ENCODE measurements at places on chromosomes 3 and 15.

GRCh38 chr15:37134244-37134643 lies 33.9 kb upstream of the MEIS2 start:
- no peak for DNase-seq

DNA sequence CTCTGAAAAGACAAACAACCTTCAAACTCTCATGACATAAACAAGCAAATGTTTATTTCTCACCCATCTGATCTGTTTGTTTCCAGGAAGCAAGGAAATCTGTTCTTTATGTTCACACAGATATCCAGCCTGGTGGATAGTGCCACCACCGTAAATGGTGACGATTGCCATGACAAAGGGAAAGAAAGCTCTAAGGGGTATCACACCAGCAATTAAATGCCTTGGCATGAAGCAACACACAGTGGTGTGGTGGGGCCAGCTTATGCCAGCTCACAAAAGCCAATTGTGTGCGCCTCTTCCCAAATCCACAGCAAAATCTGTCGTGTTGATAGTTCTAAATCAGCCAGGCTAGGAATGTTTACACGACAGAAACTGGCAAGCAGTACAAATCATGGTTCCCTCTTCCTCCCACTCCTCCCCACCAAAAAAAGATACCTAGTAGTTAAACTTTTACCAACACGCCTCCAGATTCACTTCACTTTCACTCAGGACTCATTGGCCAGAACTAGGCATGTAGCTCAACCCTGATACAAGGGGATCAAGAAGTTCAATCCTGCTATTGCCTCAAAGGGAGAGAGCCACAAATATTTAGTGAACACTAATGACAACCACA lies 189.2 kb upstream of the SLCO3A1 start:
- DNase-seq: no peak

DNA sequence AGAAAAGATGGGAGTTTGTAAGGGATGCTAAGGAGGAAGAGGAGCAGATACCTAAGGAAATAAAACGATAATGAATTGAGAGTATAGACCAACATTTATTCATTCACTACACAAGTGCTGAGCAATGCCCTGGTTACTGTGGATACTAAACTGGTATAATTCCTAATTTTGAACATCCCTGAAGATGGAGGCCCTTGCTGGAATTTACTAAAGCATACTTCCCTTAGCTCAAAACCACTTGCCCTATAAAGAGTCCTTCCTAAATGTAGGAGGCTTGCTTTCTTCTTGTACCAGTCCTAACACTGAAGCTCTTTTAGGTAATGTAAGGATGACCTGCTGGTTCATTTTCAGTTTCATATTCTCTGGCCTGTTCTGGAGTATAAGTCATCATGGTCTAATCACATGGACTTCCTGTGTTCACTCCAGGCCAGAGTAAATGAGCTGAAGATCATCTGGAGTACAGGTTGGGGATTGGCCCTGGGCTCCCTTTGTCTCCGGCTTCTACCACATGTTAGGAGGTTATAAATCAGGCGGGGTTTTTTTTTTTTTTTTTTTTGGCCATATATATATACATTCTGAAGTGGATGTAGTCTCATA lies 40.1 kb upstream of the MTMR10 start:
- DNase-seq: no peak

DNA sequence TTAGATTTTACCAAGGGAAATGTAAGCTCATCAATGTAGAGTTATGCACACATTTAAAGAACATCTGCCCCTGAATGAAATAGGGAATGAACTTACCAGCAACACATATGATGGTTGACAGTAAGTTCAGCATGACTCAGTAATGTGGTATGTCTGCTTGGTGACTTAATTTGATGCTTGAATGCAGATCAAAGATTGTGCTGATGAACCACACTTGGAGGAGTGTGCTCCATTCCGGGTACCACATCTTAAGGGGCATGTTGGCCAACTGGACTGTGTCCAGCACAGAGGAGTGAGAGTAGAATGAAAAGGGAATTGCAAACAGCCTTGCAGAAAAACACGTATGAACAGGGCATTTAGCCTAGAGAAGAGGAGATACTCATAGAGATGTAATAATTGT lies 171.0 kb upstream of the RARB start:
- no peak for DNase-seq

GRCh38 chr3:123104550-123104949 lies 37.7 kb downstream of the PDIA5 start:
- DNase-seq: no peak

DNA sequence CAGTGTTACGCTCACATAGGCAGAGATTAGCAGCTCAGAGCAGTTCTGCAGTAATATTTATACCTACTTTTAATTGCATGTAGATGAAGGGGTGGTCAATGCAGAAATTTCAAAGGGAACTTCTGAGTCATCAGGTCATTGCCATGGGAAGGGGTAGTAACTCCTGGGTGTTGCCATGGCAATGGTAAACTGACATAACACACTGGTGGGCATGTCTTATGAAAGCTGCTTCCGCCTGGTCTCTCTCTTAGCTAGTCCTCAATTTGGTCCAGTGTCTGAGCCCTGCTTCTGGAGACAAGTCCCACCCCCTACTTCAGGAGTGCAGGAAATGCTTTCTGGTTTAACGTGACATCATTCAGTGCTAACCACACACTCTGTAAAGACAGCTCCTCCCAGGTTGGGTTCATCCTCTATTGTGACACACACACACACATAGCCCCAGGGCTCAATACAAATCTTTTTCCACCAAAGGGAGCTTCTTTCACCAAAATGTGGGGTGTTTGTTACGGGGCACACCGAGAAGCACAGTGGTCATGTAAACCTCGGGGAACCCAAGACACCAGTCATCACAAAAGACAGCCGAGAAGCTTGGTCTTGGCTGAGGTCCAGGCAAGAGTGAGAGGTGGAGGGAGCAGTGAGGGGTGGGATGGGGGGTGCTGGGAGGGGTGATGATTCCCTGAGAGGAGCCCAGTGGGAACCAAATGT lies 74.5 kb downstream of the TLE3 start:
- DNase-seq: no peak

DNA sequence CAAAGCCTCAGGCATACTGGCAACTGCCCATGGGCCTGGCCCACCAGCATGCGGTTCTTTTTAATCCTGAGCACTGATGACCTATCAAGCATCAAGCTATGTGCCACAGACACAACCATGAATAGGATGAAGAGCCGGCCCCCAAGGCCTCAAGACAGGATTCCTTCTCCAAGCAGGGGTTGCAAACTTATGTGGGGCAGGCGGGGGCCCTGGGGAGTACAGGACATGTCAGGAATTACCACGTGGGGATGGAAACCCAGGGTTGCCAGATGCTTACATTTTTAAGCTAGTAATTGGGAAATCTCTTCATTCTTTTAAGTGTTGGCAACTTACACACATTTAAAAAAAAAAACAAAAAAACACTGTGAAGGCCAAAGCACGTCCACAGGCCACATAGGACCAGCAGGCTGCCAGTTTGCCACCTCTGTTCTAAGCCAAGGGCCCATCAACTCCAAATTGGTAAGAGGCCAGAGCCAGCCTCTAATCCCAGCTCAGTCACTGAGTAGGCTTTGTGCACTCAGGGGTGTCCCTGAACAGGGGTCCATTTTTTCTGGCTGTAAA lies 32.8 kb downstream of the BDH1 start:
- no peak for DNase-seq

- no peak for DNase-seq
Measured at GRCh38 chr3:8768364-8769087, 887 bp downstream of the OXTR start.

DNA sequence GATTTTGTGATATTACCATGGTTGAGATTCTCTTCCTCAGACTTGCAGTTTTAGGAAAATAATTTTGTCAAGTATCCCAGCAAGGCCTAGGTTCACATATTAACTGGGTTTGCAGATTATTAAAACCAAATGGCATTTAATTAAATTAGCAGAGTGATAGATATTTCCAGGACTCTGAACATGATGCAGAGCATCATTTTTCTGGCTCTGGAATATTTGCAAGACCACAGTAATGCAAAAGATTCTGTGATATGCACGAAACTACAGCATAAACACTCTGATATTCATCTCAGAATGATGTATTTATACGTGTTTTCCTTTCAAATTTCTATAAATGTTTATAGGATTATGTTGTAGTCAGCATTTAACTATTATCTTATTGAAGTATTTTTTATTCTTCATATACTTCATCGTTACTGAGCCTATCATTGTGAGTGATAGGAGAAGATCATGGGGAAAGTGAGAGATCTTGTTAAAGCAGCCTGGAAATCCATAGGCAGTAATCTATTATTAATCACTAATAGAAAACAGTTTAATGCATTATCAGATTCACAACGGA lies 1245.6 kb downstream of the OTOL1 start:
- DNase-seq: no peak

- no peak for DNase-seq
Measured at GRCh38 chr3:192417017-192417416, 310.3 kb downstream of the FGF12 start.

DNA sequence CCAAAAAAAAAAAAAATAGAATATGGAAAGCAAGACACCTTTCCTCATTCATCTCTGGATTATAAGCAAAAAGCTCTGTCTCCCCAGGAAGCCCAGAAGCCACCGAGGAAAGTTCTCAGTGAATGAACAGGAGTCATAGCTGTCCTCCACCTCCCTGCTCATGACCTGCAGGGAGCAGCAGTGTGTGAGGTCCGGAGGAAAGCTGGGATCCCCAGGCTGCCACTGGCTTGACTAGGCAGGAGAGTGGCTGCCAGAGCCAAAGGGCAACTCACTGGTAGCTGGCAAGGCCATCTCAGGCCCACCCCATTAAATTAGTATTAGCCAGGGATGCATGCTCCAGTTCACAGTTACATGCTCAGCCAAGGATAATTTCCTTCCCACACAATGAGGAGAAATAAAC lies 191.6 kb upstream of the STT3B start:
- DNase-seq: no peak

GRCh38 chr3:140629357-140630137 lies 48.3 kb upstream of the TRIM42 start:
- DNase-seq: no peak

DNA sequence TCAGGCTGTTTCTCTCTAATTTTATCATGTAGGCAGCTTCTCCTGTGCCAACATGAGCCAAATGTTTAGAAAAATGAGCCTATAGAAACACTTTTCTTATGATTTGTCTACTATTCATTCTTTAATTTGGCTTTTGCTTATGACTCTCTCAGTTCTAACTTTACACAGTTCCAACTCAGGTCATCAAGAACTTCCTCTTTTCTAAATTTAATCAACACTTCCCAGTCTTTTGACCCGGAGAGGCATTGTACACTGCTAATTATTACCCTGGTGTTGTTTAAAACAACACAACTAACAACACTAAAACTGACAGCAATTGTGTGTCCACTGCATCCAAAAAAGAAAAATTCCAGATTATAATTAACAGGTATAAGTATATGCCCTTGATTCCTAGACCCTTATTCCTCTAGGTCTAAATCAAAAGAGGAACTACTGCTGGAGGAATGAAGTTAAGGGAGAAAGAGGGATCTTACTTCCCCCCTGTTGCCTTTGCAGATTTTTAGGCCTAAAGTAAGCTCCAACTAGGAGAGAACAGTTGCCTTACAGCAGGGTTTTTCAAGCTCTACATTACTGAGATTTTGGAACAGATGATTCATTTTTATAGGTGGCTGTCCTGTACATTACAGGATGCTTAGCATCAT lies 332.2 kb upstream of the GOLIM4 start:
- no peak for DNase-seq

DNA sequence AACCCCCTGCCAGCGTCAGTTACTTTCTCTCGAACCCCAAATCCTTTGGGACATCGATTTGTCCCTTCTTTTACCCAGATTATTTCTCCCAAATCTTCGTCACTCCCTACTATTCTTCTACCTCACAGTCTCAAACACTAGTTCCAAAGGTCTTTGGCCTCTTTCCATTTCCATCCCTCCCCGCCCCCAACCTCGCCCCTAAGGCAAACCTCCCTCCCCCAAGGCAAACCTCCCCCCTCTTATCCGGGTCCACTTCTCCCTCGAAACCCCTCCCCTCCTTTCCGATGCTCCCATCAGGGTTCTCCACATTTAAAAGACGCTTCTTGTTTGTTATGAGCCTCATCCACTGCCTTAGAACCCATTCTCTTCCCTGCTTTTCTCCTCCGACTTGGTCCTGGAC lies 583 bp downstream of the EAF1 start:
- DNase-seq: no peak

- DNase-seq: no peak
Measured at GRCh38 chr3:45904931-45905330, 18.6 kb downstream of the CCR9 start.

DNA sequence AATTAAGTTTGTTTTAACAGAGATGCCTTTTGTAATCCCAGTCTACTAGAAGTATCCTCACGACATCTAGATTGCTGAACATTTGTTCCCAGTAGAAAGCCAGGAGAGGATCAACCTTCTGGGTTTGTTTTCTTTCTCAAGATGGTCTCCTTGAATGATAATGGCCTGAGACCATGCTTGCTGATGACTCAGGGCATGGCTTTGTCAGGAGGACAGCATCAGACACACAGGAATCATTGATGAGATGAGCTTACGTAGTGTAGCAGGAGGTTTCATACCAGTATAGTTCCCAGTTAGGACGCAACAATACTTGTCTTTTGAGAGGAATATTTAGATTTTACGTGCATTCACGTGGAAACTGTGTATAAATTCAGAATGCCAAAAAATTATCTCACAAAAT lies 38.6 kb downstream of the ATP1B3 start:
- no peak for DNase-seq

- no peak for DNase-seq
Measured at GRCh38 chr3:8851703-8852102, 82.3 kb upstream of the OXTR start.

DNA sequence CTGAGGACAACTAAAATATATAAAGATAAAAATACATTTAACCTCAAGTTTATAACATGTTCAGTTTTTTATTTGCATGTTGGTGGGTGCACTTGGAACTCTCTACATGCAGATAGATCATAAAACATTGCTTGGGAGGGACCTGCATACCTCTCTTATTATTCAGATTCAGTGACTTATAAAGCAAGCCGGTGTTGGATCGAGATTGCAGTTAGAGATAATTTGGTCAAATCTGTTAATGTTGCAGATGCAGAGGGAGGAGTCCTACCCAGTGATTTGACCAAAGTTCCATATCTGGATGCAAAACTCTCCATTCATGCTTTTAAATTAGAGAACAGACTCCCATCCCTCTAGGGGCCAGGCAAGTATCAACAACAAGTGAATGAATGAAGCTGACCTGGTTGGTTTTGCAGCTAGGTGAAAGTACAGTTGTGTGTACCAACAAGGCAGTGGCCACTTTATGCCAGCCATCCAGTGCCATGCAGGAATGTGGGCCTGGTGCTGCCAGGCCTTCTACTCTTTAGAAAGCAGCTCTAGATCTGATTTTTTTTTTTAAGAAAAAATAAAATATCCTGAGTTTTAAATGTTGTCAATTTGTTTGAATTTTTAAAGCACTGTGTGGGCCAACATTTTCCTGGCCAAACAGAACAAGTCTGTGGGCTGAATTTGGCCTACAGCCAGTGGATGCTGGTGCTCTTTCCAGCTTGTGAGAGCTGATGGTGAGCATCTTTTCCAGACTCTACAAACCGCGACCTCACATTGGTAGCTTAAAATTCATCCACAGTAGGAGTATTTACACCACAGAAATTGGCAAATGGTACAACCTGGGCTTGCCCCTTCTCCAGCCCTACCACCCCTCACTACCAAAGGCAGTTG lies 12.3 kb downstream of the CDIN1 start:
- no peak for DNase-seq

Data from activated CD4-positive, alpha-beta T cell treated with anti-CD3 and anti-CD28 coated beads, Interleukin-2, amount 50 U/mL, for 24 hours (primary cell).